ENCODE measurements at places on chromosomes 13 and 19.

DNA sequence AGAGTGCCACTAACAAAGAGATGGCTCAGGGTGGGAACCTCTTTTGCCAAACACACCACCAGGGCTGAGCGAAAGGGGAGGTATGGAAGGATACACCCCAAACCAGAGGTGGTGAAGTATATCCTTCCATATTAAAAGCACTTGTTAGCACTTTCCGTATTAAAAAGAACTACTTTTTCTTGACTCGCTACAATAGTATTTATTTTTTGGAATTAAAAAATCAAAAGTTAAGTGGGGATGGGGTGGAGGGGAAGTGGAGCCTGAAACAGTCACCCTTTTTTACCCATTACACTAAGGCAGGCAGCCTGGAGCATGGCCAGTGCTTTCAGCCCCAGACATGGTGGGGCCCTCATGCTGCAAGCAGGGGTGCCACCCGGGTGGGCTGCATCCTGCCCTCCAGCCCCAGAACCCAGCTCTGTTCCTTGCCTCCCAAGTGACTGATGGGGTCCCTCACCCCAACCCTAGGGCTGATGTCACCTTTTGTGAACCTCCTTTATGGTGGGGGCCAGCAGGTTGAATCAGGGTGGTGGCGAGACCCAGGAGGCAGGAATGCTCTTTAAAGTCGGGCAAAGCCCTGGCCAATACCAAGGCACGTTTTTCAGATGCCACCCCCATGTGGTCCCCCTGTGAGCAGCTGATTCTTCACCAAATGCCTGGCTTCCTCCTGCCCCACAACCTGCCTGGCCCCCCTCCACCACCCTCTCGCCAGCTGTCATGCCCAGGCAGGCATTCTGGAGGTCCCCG, 31.0 kb downstream of the LYL1 start:
- DNase-seq = no peak

- DNase-seq = no peak
Observed at GRCh38 chr13:96900986-96901385, 93.3 kb downstream of the OXGR1 start.

DNA sequence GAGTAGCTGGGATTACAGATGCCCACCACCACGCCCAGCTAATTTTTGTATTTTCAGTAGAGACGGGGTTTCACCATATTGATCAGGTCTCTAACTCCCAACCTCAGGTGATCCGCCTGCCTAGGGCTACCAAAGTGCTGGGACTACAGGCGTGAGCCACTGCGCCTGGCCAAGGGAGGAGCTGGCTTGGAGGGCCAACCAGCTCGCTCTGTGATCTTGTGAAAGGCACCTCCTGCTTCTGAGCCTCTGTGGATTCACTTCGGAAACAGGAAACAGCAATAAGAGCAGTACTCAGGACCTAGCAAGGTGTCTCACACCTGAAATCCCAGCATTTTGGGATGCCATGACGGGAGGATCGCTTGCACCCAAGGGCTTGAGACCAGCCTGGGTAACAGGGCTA, 2.0 kb upstream of the ELL start:
- DNase-seq = no peak

GRCh38 chr19:13962699-13963602, 10.6 kb downstream of the DCAF15 start:
- no peak for DNase-seq

DNA sequence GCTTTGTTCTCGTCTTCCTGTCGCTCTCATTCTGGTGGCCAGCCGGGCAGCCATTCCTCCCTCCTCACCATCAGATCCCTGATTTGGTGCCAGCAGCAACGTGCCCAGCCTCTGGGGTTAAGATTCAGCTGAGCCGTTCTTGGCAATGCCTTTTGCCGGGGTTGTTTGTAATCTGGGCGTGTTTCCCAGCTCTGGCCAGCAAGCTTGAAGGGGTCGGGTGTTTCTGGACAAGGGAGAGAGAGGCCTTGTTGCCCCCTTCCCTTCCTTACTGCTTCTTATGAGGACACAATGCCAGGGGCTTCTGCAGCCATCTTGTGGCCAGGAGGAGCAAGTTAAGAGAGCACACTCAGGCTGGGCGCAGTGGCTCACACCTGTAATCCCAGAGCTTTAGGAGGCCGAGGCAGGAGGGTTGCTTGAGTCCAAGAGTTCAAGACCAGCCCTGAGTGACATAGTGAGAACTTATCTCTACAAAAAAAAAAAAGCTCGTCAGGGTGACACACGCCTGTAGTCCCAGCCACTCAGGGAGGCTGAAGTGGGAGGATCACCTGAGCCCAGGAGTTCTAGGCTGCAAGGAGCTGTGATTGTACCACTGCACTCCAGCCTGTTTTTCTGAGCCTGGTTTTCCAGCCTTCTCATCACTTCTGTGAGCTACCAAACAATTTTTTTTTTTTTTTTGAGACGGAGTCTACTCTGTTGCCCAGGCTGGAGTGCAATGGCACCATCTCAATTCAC, 10.7 kb upstream of the CRTC1 start:
- no peak for DNase-seq

- no peak for DNase-seq
Observed at GRCh38 chr13:51324714-51325420, 14.6 kb upstream of the SERPINE3 start.
